CD4-positive, alpha-beta T cell (primary cell): ENCODE measurements at places on chromosomes 13 and 19. TPM values are rescaled to one million over a fixed set of nuclear protein-coding genes. Genes with fewer than 3 reads are reported as not detected.

RASAL3 gene
- 91.8 TPM for total RNA-seq

KLF12 gene
- total RNA-seq, result 74.7 TPM

EBI3 gene
- total RNA-seq, result not detected

ZNF865 gene
- 12.9 TPM for total RNA-seq

TRPM4 gene
- total RNA-seq, result not detected

ZBTB45 gene
- 5.7 TPM for total RNA-seq

CAPN12 gene
- 1.6 TPM for total RNA-seq

KCNC3 gene
- 1.6 TPM for total RNA-seq

GRWD1 gene
- 21.4 TPM for total RNA-seq

ANKRD24 gene
- 0.59 TPM for total RNA-seq

TSHZ3 gene
- 0.61 TPM for total RNA-seq

MUC16 gene
- total RNA-seq, result under 0.01 TPM

CYP4F3 gene
- not detected for total RNA-seq

AZU1 gene
- 0.49 TPM for total RNA-seq

SOHLH2 gene
- not detected for total RNA-seq

ZNF791 gene
- 103 TPM for total RNA-seq

KCTD4 gene
- total RNA-seq, result not detected

CFAP97D2 gene
- total RNA-seq, result 0.52 TPM

SSC5D gene
- 0.42 TPM for total RNA-seq

N4BP2L1 gene
- 47.5 TPM for total RNA-seq

AP1M2 gene
- 0.77 TPM for total RNA-seq

CYSLTR2 gene
- total RNA-seq, result 2.7 TPM

N4BP2L2 gene
- total RNA-seq, result 171 TPM

TMEM221 gene
- not detected for total RNA-seq

KPTN gene
- total RNA-seq, result 3.6 TPM
